ENCODE measurements at places on chromosomes 3 and 15.

- DNase-seq: no peak
These were observed 30.1 kb upstream of the SLC22A13 start for GRCh38 chr3:38235466-38235865.

DNA sequence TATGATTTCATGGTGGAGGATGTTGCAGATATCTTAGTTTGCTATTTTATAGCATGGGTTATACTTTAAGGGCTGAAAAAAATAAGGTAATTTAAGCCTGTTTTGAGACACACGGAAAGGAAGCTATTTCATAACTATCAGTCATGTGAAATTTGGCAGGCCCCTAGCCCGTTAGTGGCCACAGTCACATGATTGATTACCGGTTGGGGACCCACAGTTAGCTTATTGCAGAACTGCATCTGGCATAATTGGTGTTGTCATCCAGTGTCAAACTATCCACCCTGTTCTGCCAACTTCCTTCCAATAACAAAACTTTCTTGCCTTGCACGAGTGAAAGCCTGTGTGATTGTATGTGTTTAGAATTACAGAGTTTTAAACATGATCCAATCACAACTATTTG, 35.2 kb downstream of the FNDC3B start:
- DNase-seq: no peak

- no peak for DNase-seq
These were observed 108.8 kb downstream of the MITF start for GRCh38 chr3:69848113-69848512.

DNA sequence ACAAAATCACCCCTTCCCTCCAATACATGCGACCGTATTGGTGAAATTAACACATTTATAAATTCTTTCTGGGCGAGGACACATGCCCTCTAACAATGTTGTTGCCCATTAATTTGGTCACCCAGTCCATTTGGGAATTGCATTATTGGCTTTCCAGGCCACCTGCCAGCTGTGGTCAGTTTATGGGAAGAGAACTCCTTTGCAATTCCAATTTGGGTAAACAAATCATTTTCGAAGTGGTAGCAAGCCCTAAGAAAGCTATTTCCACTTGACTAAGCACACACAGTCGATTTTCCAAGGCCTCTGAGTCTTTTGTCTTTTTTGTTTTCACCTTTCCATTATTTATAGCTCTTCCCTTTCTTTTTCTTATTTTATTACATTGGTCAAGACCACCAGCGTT, 362.3 kb upstream of the RGMA start:
- DNase-seq: no peak

DNA sequence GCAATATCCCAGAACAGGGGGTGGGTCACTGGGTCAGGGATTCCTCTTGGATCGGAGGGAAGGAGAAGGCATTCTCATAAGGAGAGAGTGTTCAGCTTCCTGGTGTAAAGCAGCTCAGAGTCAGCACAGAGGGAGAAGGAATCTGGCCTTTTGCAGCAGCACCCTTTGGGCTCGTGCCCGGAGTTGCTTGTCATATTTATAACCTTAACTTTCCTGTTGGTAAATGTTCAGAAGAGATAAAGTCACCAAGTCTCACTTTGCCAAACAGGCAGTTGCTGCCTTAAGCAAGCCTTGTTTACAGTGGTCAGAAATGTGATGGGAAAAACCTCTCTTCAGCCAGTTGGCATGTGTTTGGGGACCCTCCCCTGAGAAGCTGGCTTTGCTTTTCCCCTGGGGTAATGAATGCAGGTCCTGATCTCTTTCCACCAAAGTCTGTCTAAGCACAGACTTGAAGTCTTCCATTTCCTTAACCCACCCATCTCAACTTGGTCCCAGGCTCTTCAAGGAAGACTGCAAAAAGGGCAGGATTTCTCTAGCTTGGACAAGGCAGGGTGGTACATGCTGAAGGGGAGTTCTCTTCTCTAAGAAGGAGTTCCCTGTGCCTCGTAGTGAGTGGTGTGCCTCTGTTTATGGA, 206.9 kb upstream of the BHLHE40 start:
- peak; percentile 19 for DNase-seq

- no peak for DNase-seq
These were observed 18.2 kb downstream of the HOMER2 start for GRCh38 chr15:82934100-82934880.

DNA sequence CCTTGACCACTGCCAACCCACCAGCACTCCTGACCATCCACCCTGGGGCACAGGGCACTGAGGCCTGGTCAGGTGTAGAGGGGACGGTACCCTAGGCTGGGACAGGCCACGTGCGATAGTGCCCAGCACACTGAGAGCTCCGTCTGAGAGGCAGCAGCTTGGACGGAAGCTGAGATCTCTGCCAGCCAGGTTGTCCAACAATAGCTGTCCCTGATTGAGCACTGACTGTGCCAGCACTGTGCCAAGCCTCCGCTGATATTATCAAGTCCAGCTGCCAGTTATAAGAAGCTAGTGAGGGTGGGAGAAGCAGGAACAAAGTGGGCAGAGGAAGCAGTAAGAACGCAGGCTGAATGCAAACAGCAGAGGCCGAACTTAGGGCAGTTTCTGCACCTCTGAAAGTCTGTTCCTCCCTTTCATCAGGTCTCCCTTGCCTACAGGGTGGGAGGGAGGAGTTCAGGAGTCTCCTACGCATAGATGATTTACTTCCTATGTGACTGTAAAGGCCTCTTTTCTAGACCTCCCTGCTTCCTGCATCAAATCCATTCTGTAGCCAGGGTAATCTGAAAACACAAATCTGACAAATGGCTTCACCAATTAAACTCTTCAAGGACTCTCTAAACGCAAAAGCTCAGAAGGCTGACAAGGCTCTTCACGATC, 29.7 kb downstream of the MRPS11 start:
- no peak for DNase-seq

DNA sequence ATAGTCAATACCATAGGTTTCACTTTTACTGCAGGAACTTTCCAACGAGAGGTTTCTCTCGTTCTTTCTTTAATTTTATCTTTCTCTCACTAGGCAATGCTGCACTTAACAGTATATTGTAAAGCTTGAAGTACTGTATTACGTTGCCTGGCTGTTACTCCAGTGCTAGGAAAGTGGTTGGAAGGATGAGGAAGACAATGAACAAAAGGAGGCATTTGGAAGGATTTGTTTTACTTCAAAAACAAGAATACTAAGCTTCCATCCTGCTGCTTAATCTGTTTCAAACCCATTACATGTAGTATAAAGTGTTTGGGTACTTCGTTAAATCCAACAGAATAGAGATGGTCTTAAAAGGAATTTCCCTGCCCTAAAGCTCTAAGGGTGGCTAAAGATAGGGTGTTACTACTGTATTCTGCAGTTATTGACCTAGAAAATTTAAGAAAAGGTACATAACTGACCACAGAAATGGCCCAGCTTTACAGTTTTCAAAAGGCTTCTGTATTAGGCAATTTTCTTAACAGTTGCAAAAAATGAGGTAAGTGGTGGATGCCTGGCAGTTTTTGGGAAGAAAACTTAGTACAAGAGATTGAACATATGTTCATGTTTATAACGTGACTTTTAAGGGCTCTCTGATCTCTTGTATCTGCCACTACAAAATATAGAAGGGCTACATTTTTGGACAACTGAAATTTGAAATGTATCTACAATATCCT, 785 bp upstream of the IFT57 start:
- DNase-seq: no peak

DNA sequence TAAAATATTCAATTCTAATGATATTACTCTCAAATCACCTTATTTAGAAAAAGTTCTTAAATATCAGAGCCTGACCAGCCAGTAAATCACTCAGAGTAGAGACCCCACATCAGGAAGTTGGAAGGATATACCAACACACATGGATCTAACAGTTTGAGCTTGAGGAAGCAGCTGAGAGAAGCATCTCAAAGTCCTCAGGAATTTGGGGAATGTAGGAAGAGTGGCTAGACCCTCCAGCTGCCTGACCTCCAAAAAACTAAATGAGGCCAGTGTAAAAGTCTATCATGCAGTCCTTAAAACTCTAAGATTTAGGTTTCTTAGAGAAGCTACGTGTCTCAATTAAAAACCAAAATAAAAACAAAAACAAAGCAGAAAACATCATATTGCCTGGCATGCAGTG, 55.4 kb downstream of the SETD2 start:
- DNase-seq: peak; percentile 30

- no peak for DNase-seq
These were observed 21.8 kb upstream of the KLHL24 start for GRCh38 chr3:183613366-183614285.
